NCI-H524 (cell line): ENCODE measurements at places on chromosomes 2 and 18.

- DNase-seq, result no peak
These were observed 4.1 kb downstream of the FEV start for GRCh38 chr2:218980735-218981389.

GRCh38 chr2:211367711-211368110, 811.3 kb downstream of the CPS1 start:
- no peak for DNase-seq

GRCh38 chr18:55120896-55121295, 161.6 kb upstream of the CCDC68 start:
- no peak for DNase-seq

- no peak for DNase-seq
These were observed 513.5 kb downstream of the CMPK2 start for GRCh38 chr2:6352247-6352646.

DNA sequence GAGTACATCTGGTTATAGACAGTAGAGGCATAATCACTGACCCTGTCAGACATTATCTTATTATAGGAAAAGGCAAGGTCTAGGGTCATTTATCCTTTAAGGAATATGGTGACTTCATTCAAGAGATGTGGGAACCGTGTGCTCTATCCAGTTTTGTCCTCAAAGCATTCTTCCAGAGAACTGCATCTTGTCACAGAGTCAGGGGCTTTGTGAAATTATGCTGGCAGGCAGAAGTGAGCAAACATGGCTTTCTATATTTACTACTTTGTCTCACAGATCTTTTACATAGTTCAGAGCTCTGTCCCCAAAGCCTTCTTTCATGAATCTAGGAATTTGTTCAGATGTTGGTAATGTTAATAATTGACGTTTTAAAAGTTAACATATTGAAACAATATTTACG, 177.4 kb downstream of the ASXL3 start:
- DNase-seq, result no peak

DNA sequence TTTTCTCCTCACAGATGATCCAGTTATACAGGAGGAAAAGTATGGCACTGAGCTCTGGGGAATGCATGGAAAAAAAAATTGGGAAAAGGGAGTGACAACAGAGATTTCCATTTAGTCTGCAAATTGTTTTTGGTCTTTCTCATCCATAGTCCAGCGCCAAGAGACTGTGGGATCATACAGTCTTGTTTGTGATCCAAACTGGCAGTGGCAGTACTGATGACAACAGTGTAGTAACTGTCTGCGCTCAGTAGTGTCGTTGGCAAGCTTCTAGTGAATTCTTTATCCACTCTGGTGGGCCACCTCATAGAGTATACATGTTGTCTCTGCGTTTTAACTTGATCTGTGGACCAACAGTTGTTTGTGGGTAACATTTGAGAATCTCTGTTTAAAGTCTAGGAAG, 37.9 kb downstream of the GALNT1 start:
- no peak for DNase-seq

- no peak for DNase-seq
These were observed 3.0 kb upstream of the OSR1 start for GRCh38 chr2:19361325-19361990.

DNA sequence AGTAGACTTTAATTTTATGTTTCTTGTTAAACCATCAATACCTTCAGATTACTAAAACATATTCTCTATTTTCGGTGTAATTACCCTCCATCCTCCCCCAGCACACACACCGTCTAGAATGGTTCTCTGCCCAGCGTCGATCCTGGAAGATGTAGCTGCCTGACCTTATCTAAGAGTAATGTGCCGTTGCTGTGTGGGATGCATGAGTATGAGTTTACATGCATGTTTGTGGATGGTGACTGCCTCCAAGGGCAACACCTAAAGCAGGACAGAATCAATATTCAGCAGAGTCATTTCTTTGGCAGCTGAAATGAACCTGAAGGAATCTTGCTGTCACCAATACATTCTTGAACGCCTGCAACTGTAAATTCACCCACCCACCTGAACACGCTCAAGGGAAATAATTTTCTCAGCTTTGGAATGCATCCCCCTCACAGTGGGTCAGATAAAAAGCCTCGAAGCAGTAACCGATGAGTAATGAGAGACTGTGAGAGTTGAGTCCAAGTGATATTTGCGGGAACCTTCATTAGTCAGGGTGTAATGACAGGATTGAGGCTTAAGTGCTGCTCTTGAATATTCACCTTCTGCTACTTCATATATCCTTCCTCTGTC, 155.8 kb upstream of the RND3 start:
- DNase-seq, result peak; percentile 52

DNA sequence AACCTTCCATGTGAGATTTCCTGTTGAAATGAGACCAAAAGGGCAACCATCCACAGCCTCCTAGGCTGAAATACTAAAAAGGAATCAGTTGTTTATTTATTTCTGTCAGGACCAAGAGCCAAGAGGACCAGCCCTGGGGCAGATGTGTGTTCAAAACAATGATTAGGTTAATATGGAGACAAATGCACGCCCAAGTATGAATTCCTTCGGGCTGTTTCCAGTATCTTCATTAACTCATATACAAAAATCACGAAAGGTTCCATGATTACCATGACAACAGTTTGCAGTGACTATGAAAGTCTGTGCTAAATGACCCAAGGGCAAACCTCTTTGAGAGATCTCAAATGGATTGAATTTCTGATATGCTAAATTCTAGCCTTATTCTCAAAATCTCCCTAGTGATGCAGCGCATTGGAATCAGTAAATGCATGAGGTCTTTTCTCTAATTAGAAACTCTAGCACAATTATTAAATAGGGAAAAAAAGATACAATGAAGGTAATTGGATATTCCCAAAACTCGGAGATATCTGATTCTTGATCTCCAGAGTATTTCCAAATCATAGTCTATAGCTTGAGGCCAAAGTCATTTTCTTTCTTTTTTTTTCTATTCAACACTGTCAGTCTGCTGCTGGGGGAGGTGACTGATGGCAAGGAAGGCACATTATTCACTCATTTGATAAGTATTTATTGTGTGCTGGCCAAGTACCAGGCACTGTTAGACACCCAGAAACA, 35.6 kb downstream of the VIT start:
- DNase-seq, result no peak
